ENCODE measurements at places on chromosomes 6 and 20.

GRCh38 chr6:89237158-89237557 is 20.0 kb upstream of the GABRR1 start:
- no peak for DNase-seq

DNA sequence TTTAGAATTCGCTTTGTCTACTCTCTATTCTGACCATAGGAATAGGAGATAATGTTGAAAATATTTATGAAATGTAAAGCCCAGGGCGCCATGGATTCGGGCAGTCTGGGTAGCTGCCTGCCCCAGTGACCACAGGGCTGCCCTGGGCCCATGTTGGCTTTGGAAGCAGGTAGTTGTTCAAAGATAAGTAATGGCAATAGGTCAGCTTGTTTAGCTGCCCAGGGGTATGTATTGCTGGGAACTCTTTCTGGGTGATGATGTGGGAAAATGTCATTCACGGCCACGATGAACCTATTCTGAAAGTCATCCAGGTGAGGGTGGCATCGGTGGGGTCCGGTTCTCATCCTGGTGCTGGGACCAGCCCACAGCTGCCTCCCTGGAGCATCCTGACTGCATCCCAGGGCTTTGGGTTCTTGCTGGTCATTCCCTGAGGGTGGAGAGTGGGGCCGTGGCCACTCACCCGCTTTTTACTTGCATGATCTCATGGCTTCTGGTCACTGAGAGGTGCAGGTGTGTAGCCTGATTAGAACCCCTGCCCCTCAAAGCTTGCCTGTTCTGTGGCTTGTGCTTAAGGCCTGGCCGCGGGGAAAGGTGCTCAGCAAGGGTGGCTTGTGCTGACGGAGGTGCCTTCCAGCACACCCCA is 102.8 kb downstream of the ERMARD start:
- DNase-seq: no peak

GRCh38 chr20:35472209-35472608 is 16.8 kb downstream of the CEP250 start:
- DNase-seq: no peak

DNA sequence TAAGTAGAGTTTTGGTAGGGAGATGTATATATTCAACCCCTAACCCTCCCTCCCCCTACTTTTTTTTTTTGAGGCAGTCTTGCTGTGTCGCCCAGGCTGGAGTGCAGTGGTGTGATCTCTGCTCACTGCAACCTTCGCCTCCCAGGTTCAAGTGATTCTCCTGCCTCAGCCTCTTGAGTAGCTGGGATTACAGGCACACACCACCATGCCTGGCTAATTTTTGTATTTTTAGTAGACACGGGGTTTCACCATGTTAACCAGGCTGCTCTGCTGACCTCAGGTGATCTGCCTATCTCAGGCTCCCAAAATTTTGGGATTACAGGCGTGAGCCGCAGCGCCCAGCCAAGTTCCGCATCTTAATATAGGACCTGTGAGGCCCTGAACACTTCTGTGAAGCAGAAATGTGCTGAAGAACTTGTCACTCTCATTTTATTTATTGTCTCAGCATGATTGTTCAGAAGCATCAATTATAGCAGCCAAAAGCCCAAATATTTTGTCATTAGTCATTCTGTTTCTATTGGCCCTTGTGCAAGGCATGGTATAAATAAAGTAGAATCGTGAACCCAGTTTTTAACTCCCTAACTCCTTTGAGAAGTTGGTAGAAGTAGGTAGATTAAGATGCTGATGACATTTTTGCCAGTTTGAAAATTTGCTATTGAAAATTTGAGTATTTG is 19.4 kb downstream of the DSTN start:
- DNase-seq: no peak

DNA sequence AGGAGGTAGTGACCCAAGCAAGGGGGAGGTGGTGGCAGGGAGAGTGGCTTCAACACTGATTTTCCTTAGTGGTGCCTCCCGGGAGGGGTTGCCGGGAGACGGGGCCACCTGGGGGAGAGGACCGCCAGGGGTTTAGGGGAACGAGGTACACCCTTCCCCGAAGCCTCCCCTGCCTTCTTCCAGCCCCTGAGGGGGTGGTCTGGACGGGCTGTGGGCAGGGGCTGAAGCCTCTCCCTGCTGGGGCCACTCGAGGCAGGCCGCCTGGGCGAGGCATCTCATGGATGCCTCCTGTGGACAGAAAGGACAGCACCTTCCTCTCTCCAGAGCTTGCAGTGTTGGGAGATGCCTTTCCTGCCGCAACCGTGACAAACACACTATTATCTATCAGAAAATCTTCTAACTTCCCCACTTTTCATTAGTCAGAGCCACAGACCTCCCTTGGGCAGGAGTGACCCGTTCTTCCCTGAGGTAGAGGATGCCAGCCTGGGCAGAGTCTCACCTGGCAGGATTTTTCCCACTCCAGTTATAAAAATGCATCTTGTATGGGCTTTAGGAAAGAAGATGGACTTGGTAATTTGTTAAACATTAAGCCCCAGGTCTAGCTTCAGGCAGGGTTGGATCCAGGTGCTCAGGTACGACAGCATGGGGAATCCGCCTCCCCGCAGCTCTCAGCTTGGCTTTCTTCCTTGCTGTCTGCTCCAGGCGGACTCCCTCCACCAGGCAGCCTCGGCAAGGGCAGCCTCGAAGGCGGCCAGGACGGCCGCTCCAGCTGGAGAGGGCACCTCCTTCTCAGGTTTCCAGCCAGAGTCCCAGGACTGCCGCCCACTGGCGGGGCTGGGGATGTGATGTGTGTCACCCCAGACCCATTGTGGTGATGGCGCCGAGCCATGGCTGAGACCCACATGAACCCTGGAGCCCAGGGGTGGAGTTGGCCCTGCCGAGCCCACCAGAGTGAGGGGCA is 11.0 kb downstream of the HRH3 start:
- DNase-seq: no peak

DNA sequence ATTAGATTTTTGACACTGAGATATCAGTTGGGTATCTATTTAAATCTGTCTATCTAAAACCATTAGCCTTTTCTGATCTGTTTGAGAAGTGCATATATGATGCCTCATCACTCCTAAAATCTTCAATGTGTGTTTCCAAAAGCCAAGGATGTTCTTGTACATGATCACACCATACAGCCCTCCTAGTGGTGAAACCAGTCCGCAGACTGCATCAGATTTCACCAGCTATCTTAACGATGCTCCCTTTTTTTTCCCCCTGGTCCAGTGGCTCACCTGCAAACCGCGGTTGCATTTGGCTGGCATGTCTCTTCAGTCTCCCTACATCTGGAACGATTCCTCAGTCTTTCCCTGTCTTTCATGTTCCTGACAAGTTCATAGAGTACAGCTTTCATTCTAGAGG is 4.0 kb downstream of the KIZ start:
- no peak for DNase-seq

- DNase-seq: no peak
Observed at GRCh38 chr20:31785089-31785488, 34.1 kb upstream of the MYLK2 start.

- no peak for DNase-seq
Observed at GRCh38 chr20:35651958-35652357, 12.7 kb downstream of the CPNE1 start.

- DNase-seq: no peak
Observed at GRCh38 chr6:22363166-22363713, 66.4 kb upstream of the PRL start.
